ENCODE measurements at places on chromosomes 1 and 21. TPM values are rescaled to one million over a fixed set of nuclear protein-coding genes. Genes with fewer than 3 reads are reported as not detected.

Gene A3GALT2
- polyA plus RNA-seq, result not detected

Gene LCE3D
- not detected for polyA plus RNA-seq

Gene RNF19B
- 94.9 TPM for polyA plus RNA-seq

Gene OLFML3
- 0.50 TPM for polyA plus RNA-seq

Gene PANK4
- 4.3 TPM for polyA plus RNA-seq

Gene MROH9
- 0.09 TPM for polyA plus RNA-seq
